ENCODE measurements at places on chromosomes 6 and 20.

DNA sequence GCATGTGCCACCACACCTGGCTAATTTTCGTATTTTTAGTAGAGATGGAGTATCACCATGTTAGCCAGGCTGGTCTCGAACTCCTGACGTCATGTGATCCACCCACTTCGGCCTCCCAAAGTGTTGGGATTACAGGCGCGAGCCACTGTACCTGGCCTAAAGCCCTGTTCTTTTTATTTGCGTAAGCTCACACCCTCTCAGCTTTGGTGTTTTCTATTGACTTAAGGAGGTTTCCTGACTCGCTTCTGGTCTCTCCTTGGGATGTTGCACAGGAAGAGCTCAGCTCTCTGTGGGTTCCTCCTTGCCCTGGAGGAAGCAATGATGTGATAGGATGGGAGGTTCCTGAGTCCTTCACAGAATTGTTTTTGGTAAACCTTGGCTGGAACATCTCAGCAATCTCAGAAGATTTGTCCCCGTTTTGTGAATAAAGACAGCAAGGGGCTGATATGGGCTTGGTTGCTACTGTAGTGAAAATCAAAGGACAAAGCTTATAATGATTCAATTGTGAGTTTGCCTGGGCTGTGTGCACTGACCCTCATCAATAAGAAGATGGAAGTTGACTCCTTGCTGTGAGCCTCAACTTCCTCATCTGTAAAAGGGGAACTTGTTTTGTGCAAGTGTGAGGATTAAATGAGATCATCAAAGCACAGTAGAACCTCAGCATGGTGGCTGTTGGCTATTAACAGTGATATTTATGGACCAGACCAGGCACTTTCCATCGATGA lies 27.0 kb downstream of the TOX2 start:
- peak; percentile 59 for DNase-seq

DNA sequence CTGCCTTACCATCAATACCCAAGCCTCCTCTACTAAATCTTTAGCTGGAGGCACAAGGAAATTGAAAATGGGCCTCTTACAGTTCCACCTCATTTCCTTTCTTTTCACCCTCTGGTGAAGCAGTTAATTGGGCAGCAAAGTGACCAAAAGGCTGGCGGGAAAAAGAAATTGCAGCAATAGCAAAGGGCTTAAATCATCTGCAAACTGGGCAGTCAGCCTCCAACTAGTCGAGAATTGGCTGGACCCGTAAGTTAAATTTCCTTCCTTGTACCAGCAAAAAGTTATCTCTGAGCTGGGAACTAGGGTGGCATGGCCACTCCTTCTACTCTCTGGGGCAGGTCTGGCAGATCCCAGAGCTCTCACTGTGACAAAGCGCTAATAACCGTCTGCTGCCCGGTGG lies 33.5 kb downstream of the GHRH start:
- DNase-seq, result no peak

DNA sequence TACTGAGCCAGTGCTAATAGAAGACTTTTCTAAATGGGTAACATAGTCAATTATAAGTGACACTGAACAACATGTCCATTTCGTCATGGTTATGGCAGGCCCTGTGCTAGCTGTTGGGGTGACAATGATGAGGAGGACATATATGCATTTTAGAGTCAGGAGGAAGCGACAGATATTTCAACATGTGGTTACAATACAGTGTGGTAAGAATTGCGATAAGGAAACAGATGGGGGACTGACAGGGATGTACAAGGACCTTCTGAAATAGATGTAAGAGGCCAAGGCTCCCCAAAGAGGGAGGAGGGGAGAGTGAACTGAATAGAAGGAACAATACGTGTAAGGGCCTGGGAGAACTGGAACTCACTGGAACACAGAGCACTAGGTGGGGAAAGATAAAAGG lies 11.7 kb downstream of the MMP24 start:
- DNase-seq, result peak; percentile 90

GRCh38 chr6:145689529-145689928 lies 45.8 kb downstream of the EPM2A start:
- no peak for DNase-seq

- no peak for DNase-seq
These were observed 60.6 kb upstream of the NCOA3 start for GRCh38 chr20:47440857-47441773.

- peak; percentile 75 for DNase-seq
These were observed 5.1 kb downstream of the BLOC1S5 start for GRCh38 chr6:8059129-8059528.

DNA sequence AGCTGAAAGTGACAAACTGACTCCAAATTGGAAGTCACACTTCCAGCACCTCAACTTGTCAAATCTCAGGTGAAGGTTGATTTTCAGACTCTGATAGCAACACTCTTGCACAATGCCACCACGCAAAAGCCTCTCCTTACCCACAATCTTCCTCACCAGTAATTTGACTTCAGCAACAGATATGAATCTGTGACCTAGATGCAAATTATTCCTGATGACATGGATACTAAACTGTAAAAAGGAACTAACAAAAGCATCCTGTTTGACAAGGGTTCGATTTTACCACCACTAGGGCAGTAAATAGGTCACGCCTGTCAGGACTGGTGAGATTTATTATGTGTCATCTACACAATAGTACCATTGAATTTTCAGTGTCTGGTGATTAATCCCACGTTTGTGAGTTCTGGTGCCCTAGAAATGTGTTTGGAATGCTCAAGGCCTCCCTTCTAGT lies 134.4 kb upstream of the COL21A1 start:
- DNase-seq, result peak; percentile 5

DNA sequence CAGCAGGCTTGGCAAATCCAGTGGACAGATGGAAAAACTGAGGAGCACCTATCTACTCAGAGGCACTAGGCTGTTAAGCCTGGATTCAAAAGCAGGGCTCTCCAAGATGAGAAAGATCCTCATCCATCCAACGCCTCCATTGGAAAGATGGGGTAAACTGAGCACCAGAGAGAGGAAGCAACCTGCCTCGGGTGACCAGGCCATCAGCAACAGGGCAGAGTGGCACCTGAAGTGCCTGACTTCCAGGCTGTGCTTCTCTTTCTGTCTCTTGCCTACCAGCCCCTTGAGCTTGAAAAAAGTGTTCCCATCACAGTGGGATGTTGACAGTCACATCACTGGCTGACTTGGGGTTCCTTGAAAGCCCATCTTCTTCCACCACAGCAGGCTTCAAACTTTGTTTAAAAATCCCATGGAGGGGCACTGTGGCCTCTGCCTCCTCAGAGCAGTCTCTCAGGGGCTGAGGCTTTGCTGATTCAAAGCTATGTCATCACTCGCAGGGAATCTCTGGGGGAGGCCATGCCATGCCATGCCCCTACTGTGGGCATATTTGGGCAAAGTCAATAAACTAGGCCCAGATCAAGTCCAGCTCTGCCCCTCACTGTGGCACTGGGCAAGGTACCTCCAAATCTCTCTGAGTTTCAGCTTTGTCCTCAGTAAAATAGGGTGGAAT lies 44.8 kb upstream of the TGM2 start:
- DNase-seq, result no peak

- DNase-seq, result no peak
These were observed 16.1 kb downstream of the SMOC2 start for GRCh38 chr6:168456907-168457652.

- no peak for DNase-seq
These were observed 122.2 kb upstream of the SALL4 start for GRCh38 chr20:51924509-51924908.

GRCh38 chr6:2507521-2508037 lies 243.1 kb downstream of the MYLK4 start:
- no peak for DNase-seq

GRCh38 chr6:28981431-28981832 lies 23.7 kb downstream of the ZNF311 start:
- peak; percentile 91 for DNase-seq

DNA sequence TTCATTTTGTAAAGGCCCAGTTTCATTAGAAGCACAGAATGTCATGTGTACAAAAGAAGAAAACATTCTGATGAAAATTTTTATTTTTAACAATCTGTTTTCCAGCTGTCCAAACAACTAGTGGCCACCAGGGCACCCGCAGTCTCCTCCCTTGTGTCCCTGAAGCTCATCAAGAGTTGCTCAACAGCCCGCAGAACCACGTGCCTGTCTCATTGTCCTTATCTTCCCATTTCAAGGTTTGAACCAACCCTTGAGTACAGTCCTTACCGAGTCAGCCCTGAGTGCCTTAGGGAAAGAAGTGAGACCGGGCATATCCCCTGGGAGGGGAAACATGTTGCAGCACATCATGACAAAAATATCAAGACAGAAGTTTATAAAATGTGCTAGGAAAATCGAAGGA lies 15.9 kb upstream of the ZNF133 start:
- peak; percentile 52 for DNase-seq

GRCh38 chr20:63790572-63791168 lies 40.4 kb downstream of the ZBTB46 start:
- DNase-seq, result no peak
